ENCODE measurements at places on chromosomes 11 and 22.

GRCh38 chr11:44529895-44530412, 35.5 kb upstream of the CD82 start:
- DNase-seq, result no peak

- no peak for DNase-seq
Measured at GRCh38 chr11:76234416-76235232, 28.3 kb upstream of the WNT11 start.

DNA sequence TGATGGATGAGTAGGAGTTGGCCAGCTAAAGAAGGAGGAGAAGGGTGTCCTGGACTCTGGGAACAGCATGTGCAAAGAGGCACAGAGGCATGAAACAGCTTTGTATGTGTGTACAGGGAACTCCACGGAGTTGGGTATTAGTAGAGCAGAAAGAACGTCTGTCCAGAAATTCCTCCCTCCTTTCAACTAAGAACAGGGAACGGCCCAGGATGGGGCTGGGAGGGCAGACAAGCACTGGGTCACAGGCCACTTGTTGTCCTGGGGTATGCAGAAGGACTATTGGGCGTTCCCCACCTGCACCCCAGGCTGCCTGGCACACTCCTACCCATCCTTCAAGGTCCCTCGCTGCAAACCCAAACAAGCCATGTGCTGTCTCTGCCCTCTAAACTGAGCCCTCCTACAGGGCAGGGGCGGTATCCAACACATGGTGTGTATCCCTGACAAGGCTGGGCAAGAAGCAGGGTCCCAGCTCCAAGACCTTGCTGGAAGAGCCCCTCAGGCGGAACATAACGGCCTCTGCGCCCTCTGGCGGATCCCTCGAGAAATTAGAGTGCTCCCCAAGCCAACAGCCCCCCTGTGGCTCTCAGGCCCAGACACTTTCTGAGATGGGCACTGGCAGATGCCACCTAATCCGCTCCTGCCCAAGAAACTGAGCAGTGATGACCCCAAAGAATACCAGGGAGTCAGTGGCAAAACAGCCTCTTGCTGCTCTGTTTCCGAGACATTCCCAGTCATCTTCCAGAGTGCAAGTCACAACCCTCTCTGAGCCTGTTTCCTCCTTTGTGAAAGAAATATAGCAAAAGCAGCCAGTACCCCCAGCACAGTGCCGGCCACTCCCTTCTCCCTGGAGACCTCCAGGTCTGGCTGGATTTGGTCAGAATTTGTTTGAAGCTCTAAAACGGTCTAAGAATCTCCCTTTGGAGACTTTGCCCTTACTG, 1.6 kb upstream of the ELFN2 start:
- DNase-seq, result peak; percentile 39

DNA sequence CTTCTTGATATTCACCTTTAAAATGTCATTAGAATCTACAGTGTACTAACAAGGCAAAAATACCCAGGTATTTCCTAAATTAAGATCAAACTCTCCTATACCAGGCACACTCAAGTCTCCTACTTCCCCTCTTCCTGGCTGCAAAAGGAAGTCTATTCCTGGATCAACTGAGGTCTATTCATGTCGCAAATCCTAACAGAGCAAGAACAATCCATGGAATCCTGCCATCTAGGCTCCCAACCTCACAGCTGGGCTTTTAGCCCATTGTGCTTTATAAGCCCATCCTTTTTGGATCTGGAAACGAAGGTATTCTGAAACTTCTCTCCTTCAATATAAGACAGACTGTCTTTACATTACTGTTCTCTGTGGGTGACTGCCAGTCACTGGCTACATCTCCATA, 161.8 kb downstream of the SOX6 start:
- no peak for DNase-seq
